ENCODE measurements at places on chromosomes 12 and 14.

DNA sequence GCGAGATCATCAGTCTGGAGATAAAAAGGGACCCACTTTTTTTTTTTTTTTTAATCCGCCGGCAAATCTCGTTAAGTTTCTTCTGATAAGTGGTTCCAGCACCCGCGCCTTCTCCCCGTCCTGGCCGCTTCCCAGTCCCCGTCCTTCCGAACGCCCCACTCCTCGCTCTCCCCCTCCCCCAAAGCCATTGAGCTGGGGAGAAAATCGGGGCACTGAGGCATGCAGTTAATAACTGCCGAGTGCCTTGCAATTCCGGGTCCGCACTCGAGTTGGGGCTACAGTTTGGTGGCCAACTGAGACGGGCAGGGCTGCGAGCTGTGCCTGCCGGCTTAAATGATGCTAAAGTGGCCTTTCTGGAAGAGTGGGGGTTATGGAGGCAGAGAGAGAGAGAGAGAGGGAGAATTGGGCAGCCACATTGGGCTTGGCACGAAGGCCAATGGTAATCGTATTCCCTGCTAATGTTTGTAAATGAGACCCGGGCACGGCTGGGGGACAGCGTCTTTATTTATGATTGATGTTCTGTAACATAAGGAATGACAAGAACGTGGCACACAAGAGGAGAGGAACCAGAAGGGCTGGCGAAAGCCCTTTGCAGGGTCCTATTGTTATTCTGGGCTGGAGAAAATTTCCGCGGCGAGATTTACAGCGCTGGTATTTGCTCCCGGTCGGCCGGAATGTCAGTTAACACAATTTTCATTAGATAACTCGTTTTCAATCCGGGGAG, 115.4 kb upstream of the MYL2 start:
- DNase-seq = no peak

- no peak for DNase-seq
These were observed 239.2 kb downstream of the SPTSSA start for GRCh38 chr14:34222867-34223266.

- DNase-seq = no peak
These were observed 1494.0 kb upstream of the TMEM132C start for GRCh38 chr12:126773012-126773411.

GRCh38 chr12:31306866-31307265, 19.1 kb downstream of the SINHCAF start:
- DNase-seq = no peak

GRCh38 chr14:103712633-103713247, 2.5 kb downstream of the XRCC3 start:
- DNase-seq = no peak

GRCh38 chr12:92442782-92443181, 260.0 kb upstream of the PLEKHG7 start:
- no peak for DNase-seq

- no peak for DNase-seq
These were observed 18.0 kb upstream of the NUDT14 start for GRCh38 chr14:105199093-105199492.

- DNase-seq = no peak
These were observed 274.8 kb downstream of the SLC15A4 start for GRCh38 chr12:128548949-128549348.

- no peak for DNase-seq
These were observed 3.5 kb upstream of the ASPG start for GRCh38 chr14:104081951-104082464.

DNA sequence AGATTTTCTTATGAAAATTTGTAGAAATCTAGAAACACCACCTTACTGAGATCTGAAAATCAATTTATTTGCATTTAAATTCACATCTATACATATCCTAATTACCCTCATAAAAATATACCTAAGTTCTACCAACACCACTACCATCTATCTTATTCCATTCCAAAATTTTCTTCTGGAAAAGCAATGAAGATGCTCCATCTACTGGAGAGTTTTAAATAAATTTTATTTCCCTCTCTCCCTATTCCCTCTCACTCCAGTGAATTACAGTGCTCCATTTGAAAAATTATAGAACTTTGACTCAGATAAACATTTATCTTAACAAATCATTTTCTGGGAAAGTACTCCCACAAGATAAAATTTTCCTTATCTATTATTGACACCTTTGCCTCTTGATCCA, 2.3 kb upstream of the C14orf39 start:
- DNase-seq = no peak

GRCh38 chr14:83533734-83534133, 1996.2 kb upstream of the FLRT2 start:
- DNase-seq = no peak

- no peak for DNase-seq
These were observed 55.1 kb downstream of the LRRC74A start for GRCh38 chr14:76881348-76881747.

DNA sequence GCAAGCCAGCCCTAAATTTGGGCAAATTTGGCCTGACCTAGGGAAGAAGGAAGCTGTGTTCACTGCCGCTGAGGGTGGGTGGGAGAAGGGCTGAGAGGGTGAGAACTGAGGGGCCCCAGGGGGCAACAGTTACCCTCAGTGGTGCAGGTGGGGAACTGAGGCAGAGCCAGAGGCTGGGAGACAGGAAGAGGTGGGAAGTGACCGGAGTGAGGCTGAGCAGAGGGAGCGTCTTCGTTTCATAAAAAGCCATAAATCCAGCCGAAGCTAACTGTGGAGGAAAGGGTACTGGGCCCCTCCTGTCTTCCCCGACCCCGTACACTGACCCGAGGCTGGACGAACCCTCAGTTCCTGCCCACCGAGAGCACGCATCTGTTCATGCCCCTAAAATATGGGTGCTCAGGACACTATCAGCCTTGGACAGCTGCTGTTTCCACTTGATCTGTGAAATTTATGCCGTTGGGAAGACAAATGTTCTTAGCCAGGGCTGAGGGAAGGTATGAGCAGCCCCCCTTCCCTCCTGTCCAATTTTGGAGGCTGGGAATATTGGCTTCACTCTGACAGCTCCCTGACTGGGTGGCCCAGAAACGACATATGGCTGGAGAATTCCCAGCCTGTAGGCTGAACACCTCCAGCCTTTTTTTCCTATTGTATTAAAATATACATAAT, 116.5 kb downstream of the KIF26A start:
- DNase-seq = no peak

DNA sequence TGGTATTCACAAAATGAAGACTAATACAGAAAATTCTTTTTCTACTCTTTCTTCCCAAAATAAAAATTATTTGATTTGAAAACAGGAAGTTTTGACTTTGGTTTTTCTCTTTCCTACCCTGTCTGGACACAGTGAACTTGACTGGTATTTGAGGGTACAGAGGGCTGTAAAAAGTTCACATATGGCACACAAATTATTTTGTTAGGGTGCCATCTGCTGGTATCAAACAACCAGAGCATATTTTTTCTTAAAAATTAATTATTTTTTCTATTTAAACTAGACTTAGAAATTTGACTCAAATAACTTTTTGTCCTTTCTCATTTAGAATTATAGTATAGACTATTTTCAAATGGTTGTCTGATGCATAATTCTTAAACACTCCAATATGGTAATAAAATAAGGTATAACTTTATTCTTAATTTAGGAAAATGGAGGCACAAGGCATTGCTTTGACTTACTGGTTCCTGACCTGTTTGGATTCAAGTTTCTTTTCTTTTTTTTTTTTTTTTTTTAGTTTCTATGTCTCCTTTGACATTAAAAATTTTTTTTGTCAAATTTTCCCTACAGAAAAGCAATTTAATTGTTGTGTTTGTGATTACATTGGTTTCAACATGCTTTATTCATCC, 390.6 kb downstream of the PRKD1 start:
- no peak for DNase-seq

Data from stimulated activated CD8-positive, alpha-beta memory T cell treated with anti-CD3 and anti-CD28 coated beads, Interleukin-2, amount 100 ng/mL, for 1 hour (primary cell).